OCI-M1 (cell line): ENCODE measurements at places on chromosomes 7 and 10.

DNA sequence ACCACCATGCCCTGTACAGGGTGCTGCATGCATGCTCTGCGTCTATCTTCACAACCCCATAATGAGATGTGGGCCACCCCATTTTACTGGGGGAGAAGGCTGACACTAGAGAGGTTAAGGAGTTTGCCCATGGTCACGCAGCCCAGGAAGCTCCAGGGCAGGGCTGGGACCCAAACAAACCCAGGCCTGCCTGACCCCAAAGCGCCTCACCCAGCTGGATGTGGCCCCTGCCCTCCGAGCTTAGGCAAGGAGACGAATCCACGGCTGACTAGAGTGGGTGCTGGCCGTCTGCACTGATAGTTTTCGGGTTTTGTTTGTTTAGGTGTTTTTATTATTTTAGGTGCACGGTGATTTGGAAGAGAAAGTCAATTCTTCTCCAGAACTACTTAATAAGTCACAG lies 65.7 kb downstream of the CHST15 start:
- DNase-seq: no peak

DNA sequence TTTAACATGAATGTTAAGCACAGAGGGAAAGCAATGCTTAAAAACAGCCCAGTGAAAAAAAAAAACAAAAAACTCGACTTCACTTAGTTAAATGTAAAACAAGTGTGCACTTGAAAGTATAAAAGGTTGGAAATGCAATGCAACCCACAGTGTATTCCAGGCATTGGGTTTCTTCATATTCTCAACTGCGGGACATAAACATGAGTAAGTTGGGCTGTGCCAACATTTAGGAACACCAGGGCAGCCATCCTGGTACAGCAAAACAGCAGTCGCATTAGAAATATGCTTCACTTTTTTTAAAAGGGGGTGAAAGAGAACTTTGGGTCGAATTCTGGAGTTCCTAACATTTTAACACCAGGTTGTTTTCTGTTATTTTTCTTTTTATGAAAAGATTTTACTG lies 937 bp downstream of the STEAP1 start:
- DNase-seq: no peak

- peak; percentile 66 for DNase-seq
Measured at GRCh38 chr10:62248465-62248864, 20.2 kb downstream of the RTKN2 start.

DNA sequence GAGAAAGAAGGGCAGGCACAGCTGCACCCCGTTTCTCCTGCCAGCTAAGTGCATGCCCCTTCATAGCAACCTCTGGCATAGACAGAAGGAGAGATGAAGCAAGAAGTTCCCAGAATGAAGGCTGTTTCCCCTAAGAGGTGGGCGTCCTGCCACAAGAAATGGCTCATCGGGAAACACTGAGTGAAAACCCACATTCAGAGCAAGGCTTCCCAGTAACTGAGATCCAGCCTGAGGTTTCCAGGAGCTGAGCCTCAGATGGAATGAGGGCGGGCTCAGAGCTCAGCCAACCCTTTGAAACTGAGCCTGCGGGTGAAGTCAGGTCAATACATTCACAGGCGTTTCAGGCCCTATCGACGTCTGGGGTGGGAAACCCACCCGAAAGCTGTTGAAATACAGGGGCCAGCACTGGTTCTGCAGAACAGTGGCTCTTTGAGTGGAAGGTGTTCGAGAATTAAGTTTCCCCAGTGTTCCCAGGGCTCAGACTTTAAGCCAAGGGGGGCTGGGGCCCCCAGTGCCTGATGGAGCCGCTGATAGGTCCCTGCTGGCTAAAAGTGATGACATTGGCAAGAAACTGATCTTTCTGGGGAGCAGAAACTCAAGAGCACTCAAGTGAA lies 510.2 kb downstream of the RPS24 start:
- no peak for DNase-seq

DNA sequence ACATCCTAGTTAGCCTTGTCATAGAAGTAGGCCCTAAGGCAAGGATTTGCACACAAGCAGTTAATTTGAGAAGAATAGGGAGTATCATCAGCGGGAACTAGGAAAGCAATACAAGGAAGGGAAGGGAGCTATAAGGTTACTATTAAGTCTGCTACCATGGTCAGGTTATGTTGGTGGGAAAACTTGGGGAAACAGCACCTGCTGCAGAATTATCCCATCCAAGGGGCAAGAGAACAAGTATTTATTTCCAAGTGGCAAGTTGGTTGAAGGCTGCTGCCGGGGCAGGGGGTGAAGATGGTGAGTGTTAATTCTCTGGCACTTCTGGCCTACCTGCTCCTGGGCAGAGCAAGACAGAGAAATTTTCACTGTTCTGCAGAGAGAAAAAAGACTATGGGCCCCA lies 55.0 kb downstream of the CAV1 start:
- DNase-seq: no peak

DNA sequence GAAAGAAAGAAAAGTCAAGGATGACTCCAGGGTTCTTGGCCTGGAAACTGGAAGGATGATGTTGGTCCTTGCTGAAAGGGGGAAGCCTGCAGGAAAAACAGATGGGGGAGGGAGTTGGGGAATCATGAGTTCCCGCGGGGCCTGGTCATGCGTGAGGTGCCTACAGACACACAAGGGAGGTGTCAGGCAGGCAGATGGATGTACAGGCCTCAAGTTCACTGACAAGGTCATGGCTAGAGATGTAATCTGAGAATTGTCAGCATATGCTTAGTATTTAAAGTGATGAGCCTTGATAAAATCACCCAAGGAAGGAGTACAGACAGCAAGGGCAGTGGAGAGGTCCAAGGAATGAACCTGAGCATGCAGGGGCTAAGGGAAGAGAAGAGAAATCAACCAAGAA lies 46.8 kb downstream of the DLG5 start:
- no peak for DNase-seq

- no peak for DNase-seq
Measured at GRCh38 chr10:58622246-58622645, 109.6 kb downstream of the BICC1 start.

GRCh38 chr7:157703131-157703530 lies 366.3 kb downstream of the DNAJB6 start:
- no peak for DNase-seq

- DNase-seq: no peak
Measured at GRCh38 chr7:117134411-117134810, 181.1 kb downstream of the ST7 start.

DNA sequence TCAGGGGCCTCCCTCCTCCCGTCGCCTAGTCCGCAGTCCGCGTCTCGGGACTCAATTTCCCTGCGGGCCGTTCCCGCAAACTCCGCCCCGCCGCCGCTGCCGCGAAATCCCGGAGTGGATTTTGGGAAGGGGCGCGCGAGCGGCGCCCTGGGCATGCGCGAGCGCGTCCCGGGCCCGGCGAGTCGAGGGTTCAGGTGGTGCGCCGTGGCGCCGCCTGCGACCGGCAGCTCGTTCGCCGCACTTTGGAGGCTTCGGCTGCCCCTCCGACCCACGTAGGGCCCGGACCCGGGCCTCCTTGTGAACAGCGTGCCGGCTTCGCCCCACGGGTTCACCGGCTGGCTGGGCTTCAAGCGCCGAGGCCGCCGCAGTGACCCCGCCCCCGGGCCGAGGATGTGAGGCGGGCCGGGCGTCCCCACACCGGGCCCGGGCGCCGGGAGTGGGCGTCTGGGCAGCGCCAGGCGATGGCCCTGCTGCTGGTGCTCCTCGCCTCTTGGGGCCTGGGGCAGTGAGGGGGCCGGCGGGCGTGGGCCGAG lies at the start of gene PLEKHA8:
Gene PLEKHA8, plus strand, starts transcription at position 197 of the 533 bp plus-strand sequence. CDS start 351 bp downstream, outside the sequence.
- peak; percentile 87 for DNase-seq

DNA sequence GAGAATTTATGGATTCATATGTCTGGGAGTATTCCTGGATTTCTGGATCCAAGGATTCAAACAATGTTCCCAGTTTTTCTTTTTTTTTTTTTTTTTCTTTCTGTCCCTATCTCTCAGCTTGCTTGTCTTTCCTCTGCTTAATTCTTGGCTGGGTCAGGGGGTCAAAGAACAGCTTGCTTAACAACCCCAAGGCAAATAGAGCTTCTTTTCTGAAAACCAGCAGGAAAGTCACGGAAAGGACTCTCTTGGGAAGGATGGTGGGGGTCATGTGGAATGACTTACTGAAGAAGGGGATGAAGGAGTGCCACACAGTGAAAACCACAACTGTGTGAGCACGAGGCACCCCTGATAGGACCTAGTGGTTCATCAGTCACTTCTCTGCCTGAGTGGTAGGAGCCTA lies 36.1 kb downstream of the GRK5 start:
- DNase-seq: no peak

DNA sequence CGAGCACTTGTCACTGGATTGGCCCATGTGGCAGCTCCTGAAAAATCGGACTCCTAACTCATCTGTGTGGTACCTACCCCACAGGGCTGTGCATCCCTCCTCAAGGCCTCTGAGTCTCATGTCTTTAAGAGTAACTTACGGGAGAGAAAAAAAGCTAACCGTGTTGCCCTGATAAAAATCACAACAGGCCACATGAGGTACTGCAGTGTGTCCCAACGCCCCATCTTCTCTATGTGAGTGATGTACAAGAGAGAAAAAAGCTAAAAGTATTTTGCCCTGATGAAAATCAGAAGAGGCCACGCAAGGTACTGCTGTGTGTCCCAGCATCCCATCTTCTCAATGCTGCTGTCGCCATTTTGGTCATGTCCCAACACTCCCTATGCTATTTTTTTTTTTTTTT lies 41.2 kb upstream of the ADRB1 start:
- DNase-seq: peak; percentile 6

DNA sequence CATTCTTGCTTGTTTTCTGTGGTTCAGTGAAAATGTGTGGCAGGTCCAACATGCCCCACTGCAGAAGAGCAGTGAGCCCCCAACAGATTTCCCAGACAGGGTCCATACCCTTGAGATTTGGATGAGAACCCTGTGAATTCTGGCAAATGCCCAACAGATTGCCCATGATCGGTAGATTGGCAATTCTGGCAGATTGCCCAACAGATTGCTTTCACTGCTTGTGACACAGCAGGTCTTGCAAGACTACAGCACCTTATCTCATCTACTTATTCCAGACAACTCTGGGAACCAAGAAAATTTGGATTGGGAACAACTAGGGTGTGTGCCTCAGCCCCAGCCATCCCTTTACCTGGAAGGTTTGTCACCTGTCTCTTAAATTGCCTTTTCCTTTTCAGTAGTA lies 143.7 kb upstream of the COL1A2 start:
- DNase-seq: peak; percentile 44

GRCh38 chr7:97835296-97836138 lies 36.7 kb downstream of the ASNS start:
- DNase-seq: peak; percentile 95

DNA sequence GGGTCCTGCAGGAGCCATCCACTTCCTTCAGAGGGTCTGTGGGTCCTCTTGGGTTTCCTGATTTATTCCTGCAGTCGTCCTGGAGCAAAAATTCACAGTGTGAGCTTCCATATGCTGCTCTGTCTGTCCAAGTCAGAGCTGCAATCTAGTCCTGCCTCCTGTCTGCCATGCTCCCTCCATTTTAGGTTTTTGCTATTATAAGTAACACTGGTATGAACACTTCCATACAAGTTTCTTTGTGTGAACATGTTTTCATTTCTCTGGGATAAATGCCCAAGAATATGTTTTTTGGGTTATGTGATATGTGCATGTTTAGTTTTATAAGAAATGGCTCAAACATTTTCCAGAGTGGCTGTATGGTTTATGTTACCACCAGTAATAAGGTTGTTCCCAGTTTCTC lies 188.1 kb downstream of the ACTR3B start:
- DNase-seq: no peak

DNA sequence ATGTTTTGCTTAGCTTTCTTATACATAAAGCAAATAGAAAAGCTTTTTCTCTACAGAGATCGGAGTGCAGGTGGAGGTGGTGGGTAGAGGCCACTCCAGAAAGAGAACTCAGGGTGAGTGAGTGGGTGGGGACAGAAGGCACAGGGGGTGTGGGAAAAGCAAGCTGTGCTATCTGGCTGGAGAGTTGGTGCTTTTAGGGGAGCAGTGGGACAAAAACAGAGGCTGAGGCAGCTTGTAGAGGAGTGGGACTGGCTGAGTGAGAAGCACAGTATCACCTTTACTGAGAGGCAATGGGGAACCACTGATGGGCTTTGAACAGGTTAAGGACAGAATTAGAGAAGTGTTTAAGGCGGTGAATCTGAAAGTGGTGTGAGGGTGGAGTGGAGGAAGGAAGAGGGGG lies 275.3 kb downstream of the TCF7L2 start:
- DNase-seq: no peak

DNA sequence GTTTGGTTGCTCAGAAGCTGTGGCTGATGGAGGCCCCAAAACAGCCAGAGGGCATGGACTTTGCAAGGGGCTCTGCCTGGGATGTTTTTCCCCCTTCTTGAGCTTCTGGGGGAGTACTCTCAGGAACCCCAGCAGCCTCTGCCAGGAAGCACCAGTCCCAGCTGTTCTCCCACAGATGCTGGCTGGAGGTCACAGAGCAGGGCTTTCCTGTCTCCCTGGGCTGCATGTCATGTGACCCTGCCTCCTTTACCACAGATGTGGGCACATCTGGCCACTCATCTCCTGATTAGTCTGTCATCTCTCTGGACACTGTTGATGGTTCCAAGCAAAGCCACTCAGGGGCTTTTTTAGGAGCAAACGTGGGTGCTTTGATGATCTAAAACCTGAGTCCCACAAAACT lies 136.7 kb downstream of the NEURL1 start:
- no peak for DNase-seq

DNA sequence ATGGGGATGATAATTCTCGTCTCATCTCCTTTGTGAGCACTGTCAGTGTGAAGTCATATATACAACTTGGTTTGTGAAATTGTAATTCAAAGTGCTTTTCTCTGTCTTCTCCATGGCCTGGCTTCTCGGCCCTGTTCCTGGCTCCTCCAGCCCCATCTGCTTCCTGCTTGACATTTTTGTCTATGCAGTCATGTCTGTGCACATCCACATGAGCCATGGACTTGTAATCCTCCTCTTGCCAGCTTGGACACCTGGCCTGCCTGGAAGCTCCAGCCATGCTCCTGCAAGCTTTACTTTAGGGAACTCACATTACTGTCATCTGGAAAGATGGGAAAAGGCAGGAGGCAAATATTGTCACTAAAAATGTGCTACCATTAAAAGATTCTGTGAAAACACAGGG lies 576.0 kb upstream of the DPP6 start:
- DNase-seq: no peak

DNA sequence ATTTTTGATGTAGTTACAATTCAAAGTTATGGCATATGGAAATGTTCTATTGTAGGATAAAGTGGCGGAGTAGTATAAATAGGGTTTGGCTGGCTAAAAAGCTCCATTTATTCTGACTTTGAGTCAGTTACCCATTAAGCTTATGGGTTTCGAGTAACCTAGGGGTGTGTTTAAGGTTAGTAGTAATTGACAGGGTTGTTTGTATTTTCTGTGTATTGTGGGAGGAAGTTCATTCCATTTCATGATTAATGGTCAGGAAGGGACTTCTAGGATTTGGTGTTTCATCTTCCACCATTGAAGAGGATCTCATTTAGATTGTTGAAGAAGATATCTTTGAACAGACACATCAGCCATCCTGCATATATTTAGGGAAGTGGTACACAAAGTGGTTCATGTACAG lies 75.0 kb downstream of the BICC1 start:
- no peak for DNase-seq

- DNase-seq: peak; percentile 100
Measured at GRCh38 chr7:92246360-92247101, 757 bp downstream of the ANKIB1 start.
